CD4-positive, alpha-beta memory T cell (primary cell): ENCODE measurements at places on chromosomes 6 and 20. TPM values are rescaled to one million over a fixed set of nuclear protein-coding genes. Genes with fewer than 3 reads are reported as not detected.

Gene AGER
- 77.3 TPM for total RNA-seq

DNA sequence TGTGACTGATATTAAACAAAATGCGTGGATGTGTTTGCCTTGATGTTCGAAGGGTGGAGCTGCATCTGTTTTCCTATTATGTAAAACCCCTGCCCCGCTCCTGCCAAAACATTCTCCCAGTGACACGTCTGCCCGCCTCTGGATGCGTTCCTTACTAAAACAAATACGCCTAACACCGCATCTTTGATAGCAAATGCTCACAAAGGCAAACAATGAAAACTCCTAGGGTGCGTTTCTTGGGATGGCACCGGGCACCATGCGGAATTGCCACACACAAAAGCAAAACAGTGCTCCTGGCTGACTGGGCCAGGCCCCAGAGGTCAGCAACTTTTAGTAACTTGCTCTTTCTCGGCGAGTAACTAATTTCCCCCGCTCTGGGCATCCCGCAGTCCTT, 9.0 kb upstream of the FOXC1 start:
- H3K36me3 ChIP-seq, result no peaks in the 10 kb centered on the region
- peaks cover 51% of the 10 kb centered on the region for H3K27me3 ChIP-seq
- no peak overlapping the region for H3K4me3 ChIP-seq
- no peak for DNase-seq
- no peak overlapping the region for H3K27ac ChIP-seq
- H3K4me1 ChIP-seq, result peaks cover 20% of the 10 kb centered on the region

DNA sequence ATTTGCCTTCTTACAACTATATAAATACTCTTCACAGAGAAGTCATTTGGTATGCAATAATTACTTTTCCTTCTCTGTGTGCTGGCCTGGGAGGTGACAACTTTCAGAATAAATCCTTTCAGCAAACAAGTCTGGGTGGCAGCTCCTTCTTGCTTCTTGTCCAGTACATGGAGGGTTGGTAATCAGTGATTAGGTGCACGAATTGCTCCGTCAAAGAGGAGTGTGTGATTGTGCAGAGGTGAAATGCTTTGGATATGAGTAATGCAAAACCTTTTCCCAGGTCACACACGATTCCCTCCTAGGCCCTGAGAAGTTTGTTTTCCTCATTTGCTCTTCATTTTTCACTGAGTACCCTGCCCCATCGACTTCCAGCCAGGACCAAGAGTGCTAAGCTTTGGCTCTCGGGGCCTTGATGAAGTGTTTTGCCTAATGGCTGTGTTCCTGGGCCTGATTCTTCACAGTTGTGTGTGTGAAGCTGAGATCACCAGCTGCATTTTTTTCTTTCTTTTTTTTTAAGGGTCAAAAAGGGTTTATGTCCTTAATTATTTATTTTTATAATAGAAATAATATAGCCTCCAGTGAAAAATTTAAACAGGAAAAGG, 216.5 kb downstream of the ZMYND8 start:
- no peaks in the 10 kb centered on the region for H3K36me3 ChIP-seq
- no peaks in the 10 kb centered on the region for H3K27me3 ChIP-seq
- no peak overlapping the region for H3K4me3 ChIP-seq
- DNase-seq, result no peak
- H3K27ac ChIP-seq, result no peak overlapping the region

GRCh38 chr6:138104618-138105213, 2.5 kb downstream of the PERP start:
- no peak for DNase-seq
- H3K27ac ChIP-seq, result no peak overlapping the region
- H3K4me3 ChIP-seq, result no peak overlapping the region
- no peaks in the 10 kb centered on the region for H3K27me3 ChIP-seq
- no peaks in the 10 kb centered on the region for H3K36me3 ChIP-seq
- peaks cover 25% of the 10 kb centered on the region for H3K4me1 ChIP-seq
